ENCODE measurements at places on chromosomes 5 and 9.

- DNase-seq, result no peak
Observed at GRCh38 chr9:134922066-134922931, 4.6 kb upstream of the FCN1 start.

DNA sequence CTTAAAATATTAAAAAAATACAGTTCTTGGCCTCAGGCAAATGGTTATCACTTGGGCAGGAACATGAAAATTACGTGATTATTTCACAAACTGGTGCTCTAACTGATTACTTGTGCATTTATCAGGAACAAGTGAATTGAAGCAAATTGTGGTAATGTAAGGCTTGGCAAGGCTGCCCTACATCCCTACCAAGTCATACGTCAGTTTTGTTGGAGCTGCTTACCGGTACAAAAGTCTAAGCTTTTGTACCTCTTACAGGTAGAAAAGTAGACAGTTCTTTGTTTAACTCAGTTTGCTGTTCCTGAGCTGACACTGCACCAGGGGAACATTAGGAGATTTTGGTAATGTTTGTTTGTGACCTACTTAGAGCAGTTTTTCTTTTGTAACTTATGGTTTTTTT is 2.2 kb downstream of the G3BP1 start:
- no peak for DNase-seq

DNA sequence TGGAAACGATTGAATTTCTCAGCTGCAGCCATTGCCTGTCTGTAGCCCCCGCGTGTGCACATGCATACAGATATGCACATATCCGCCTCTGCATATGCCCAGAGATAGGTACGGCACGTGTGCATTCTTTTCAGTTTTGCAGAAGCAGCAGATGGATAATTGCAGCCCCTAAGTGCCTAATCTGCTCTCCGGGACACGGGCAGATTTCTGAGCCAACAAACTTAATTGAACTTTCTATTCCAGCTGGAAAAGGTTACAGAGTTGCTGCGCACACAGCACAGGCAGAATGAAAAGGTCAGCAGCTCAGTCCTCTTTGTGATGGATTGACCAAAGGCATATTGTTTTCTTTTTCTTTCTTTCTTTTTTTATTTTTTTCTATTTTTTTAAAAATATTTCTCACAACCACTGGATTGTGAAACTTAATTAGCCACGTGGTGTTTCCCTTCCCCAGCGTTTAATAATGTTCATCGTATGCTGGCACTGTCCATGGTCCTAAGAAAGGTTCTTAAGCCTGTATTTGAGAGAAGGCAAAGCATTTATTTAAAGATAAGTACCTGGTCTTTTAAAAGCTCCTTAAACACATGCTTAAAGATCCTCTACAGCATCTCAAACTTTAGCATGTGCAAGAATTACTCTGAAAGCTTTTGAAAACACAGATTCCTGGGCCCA is 270.2 kb upstream of the BRINP1 start:
- DNase-seq, result no peak

- DNase-seq, result no peak
Observed at GRCh38 chr5:38548064-38548759, 8.2 kb downstream of the LIFR start.

DNA sequence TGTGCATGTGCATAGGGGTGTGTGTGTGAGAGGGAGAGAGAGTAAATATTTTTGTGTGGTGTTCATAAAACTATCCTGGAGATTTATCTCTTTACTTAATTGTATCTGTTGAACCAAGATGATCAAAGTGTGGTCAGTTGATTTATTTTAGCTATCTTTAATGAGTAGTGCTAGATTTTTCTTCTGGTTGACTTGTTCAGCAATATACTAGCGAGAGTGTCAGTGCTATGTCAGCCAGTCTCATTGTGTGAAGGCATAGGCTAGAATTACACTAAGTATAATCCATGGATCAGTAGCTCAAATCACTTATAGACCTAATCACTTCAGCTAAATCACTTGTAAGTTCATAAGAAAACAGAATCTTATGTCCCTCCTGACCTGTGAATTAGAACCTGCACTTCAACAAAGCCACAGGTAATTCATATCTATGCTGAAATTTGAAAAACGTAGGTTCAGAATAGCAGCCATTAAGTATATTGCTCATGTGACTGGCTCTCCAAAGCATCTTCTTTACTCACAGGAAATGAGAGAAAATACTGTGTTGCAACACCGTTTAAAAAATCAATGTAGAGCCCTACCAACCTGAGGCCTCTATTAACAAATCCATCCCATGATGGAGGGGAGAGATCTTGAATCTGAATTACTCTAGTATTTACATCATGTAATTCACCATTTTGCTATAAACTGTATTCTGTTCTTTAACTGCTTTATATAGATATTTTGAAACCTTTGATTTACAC is 203.1 kb upstream of the ACTBL2 start:
- no peak for DNase-seq

DNA sequence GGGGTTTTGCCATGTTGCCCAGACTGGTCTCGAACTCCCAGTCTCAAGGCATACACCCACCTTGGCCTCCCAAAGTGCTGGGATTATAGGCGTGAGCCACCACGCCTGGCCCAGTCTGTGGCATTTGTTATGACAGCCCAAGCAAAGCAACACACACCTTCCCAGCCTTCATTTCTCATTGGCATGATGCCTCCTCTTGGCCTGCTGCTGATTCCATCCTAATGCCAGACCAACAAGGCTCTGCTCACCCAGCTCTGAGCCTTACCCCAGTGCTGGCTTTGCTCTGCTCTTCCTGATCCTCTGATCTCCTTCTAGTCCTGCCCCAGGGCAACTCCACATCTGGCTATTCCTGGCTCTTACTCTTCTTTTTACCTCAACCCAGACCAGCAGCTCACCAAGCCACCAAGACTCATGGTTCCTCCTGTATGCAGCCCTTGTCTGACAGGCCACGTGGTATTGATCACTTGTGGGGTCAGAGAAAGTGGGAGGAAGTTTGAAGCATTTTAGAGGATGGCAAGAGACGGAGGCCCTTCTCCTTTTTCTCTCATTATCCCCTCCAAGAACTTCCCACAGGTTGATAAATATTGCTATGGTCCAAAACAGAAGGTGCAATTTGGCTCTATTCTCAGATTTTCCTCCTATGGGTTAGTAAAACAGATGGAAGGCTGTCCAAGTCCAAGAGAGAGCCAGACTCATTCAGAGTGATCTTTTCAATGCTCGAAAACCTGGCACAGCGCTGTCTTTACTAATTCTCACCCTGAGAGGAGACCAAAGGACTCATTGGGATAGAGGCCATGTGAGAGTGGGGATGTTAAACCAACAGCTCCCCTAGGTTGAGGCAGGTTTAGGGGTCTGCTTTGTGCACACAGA is 958 bp downstream of the CD180 start:
- DNase-seq, result no peak

Data from stimulated activated CD4-positive, alpha-beta T cell treated with anti-CD3 and anti-CD28 coated beads, TNF-alpha, amount 100 ng/mL, for 48 hours (primary cell).